ENCODE measurements at places on chromosomes 1 and 21.

DNA sequence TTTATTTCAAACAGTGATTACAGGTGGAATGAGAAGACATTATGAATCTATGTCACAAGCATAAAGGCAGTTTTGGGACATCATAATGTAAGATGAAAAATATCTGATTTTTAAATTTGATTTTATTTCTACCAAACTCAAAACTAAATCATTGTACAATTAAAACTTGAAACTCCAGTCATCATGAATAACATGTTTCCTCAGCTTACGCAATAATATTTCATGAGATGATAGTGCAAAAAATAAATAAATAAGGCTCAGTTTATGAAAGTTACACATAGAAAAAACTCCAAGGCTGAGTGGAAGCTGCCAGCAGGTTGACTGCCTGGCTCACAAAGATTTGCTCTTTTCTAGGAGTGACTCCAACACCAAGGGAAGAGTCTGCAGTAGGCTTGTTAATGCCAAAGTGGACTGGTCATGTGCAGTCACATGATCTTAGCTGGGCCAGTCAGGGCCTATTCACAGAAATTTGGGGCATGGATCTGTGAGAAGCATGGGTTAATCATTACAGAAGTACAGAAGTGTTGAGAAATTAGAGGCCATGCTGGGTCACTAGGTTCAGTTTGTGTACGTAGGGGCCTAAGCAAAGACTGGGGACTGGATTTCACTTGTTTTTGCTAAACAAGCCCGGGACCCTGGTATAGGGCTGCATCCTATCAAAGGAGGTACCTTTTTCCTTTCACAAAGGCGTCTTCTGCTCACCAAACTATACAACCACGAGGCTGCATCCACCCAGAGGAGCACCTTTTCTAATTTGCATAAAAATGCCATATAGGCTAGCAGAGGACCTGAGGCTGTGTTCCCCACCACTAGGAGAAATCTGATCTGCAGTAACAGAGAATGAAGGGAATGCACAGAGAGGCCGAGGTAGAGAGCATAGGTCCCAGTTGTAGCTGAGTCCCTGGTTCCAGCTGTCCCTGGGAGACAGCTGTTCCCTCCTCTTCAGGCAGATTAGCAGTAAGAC is 4.9 kb upstream of the ABCA4 start:
- no peak for DNase-seq

- no peak for DNase-seq
These were observed 77.8 kb upstream of the CD55 start for GRCh38 chr1:207243442-207244408.

- no peak for DNase-seq
These were observed 486 bp downstream of the NIPAL3 start for GRCh38 chr1:24415910-24416665.

GRCh38 chr1:226993814-226994585 is 53.9 kb downstream of the COQ8A start:
- DNase-seq: no peak

DNA sequence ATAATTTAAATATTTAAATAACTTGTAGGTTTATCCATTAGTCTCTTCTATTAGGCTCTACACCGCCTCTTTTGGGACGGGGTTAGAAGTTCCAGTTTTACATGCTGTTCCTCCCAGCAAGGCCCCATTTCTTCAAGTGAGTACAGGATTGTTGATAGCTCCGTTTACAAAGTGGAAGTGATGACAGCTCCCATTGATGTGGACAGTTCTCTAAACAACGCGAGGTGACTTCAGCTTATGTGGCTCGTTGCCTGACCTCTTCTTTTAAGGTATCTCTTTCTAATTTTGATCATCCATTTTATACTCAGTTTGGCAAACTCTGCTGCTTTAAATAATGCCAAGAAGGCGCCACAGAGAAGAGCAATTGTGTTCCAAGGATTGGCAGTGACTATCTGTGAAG is 49.7 kb downstream of the PACC1 start:
- DNase-seq: no peak

DNA sequence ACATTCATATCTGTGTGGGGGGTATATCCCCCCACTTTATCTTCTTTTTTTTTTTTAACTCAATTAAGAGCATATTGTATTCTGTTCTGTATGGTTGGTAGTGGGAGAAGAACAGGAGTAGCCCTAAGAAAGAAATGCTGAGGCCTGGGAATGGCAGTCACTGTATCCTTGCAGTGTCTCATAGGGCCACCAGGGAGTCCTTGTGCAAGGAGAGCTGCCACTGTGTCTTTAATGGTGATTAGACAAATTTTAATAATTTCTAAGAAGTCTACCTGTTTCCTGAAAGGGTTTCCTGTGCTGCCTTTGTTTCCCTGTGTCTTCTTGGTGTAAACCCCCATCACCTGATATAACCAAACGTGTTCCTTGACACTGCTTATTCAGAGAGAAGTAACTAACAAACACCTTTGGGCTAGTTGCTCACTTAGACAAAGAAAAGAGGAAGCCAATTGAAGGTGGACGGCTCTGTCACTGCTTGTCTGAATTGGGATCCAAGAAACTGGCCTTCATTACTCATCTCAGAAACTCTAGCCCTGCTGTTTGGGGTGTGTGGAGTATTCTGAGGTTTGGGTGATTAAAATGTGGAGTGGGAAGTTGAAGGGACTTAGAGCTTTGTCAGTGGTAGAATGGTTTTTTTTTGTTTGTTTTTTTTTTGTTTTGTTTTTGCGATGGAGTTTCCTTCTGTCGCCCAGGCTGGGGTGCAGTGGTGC is 15.2 kb downstream of the GIPC2 start:
- no peak for DNase-seq

DNA sequence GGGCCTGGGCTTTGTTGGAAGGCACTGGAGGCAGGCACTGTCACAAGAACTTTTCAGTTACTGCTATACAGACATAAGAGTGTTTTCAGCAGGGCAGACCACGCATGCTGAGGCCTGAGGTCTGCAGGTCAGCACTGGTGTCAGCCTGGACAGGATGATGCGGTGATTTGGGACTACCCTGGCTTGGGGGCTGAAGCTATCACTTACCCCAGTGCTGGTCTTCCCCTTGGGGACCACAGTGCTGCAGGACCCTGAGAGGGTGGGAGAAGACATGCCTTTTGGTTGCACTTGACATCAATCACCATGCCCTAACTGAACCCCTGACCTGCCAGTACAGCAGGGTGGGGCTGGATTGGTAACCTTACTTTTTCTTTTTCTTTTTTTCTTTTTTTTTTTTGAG is 9.2 kb downstream of the DMRTB1 start:
- DNase-seq: no peak

DNA sequence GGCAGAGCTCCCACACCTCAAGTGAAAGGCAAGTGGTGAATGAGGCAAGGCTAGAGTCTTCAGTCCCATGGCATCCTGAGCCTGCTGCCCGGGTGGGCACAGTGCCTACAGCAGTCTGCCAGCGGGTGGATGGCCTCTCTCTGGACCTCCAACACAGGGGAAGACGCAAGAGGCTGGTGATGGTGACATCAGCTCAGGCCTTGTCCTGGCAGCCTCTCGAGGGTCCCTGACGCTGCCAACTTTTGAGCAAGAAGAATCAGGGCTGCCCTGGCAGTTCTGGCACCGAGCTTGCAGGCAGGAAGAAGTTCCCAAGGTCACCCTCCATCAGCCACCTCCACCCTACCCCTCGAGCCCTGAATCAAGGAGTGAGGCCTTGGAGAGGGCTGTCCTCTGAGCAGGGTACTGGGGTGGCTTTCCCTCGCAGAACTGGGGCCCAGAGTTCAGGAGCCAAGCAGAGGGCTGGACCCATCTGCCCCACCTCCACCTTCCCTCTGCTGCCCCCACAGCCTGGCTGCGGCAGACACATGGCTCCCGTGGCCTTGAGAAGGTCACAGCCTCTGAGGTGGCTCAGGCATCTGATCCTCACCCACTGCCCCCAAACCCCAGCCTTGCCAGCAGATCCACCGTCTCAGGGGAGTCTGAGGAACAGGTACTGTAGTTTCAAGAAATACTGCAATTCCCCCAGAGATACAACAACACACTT is 5.8 kb downstream of the RAP1GAP start:
- no peak for DNase-seq

- no peak for DNase-seq
These were observed 6.1 kb downstream of the PDE9A start for GRCh38 chr21:42659416-42660117.

GRCh38 chr1:228284521-228284920 is 76.7 kb downstream of the OBSCN start:
- DNase-seq: no peak

GRCh38 chr1:35030756-35031446 is 844 bp downstream of the ZMYM6 start:
- DNase-seq: no peak

- no peak for DNase-seq
These were observed 4.0 kb downstream of the KRTAP10-12 start for GRCh38 chr21:44701023-44701400.

DNA sequence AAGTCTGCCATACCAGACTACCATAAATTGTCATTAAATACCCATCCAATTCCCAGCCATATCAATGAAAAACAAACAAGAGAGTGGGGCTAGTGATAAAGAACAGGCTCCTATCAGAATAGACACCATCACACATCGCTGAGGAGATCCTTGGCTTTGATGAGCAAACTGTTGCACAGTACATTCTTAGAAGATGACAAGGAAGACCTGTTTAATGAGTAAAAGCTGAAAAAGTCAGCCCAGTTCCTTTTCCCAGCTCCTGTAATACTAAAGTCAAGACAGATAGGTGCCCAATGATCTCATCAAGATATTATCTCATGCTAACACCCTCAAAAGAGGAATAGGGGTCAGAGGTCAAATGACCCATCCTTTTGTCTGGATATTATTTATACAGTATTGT is 164.5 kb upstream of the COA6 start:
- no peak for DNase-seq

- peak; percentile 77 for DNase-seq
These were observed 152.2 kb downstream of the CLEC20A start for GRCh38 chr1:178344513-178345091.

- no peak for DNase-seq
These were observed 3.0 kb downstream of the TFF2 start for GRCh38 chr21:42347601-42348327.

DNA sequence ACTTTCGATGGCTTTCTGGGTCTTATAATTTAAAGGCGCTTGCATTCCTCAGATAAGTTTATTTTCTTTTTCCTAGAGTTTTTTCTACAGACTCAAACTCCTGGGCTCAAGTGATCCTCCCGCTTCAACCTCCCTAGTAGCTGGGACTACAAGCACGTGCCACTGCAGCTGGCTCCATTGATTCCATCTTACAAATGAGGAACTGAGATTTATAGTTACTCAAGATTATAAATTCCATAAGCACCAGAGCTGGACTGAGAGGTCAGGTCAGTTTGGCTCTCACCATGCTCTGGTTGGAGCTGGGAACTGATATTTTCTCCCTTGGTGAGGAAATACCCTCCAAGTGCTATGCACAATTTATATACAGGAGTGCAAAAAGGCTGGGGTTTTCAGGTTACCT is 13.4 kb upstream of the PRPF38B start:
- no peak for DNase-seq

GRCh38 chr1:197910120-197910991 is 6.8 kb upstream of the LHX9 start:
- DNase-seq: no peak

DNA sequence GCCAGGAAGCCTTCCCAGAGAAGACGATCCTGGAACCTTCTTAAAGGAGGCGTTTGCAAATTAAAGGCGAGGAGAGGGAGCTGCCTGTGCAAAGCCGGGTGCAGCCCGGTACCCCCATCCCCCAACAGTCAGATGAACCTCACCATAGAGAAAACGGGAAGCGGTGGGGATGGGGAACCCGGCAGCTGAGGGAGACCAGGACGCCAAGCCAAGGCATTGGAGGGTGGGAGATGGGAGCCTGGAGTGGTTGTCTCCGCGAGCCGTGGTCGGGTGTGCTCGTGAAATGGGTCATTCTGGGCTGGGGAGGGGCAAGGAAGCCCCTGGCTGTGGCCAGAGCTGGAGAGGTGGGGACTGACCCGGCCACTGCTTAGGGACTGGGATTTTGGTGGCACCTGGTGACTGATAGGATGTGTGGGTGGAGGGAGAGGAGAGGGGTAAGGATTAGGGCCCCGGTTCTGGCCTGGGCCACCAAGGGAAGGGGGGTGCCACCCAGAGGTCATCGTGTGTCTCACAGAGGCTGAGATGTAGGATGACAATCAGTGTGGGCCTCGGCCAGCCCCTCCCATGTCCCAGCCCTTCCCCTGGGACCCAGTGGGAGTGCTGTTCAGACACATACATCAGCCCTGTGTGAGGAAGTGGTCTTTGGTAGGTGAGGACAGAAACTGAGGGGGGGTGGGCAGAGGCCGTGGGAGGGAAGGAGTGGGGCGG is 676 bp upstream of the PADI2 start:
- DNase-seq: no peak

DNA sequence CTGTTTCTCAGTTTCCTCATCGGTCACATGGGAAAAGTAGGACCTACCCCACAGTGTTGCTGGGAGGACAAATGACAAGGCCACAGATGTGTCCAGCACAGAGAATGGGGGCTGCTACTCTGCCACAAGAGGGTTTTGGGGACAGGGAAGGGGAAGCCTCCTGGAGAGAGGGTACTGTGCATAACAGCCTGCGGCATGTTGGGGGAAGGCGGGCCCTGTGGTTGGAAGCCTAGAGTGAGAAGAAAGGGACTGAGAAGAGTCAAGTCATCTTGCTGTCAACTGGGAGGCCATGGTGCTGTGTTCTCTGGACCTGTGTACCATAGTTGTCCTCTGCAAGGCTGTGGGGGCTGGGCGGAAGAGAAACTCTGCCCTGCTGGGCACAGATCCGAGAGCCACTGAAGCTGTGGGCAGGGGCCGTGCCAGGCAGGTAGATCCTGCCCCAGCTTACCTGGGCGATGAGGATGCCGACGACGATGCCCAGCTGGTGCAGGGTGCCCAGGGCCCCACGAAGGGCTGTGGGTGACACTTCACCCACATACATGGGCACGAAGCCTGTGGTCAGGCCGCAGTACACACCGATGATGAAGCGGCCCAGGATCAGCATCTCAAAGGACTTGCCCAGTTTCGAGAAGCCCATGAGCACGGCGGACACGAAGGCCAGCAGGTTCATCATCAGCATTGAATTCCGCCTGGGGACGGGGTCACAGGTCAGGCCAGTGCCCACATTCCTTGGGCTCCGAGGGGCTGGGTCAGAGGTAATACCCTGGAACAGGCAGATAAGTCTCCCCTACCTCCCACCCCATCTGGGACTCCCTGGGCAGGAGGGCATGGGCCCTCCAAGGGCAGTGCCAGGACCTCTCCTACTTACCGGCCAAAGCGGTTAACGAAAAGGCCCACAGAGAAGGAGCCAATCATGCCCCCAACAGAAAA is 28.2 kb downstream of the SLC2A1 start:
- DNase-seq: no peak
